Activated CD8-positive, alpha-beta memory T cell treated with anti-CD3 and anti-CD28 coated beads, Interleukin-2, amount 10 ng/mL, durations not matched to agents 7 days and 5 days (primary cell): ENCODE measurements at places on chromosomes 3 and 15. TPM values are rescaled to one million over a fixed set of nuclear protein-coding genes. Genes with fewer than 3 reads are reported as not detected.

DNA sequence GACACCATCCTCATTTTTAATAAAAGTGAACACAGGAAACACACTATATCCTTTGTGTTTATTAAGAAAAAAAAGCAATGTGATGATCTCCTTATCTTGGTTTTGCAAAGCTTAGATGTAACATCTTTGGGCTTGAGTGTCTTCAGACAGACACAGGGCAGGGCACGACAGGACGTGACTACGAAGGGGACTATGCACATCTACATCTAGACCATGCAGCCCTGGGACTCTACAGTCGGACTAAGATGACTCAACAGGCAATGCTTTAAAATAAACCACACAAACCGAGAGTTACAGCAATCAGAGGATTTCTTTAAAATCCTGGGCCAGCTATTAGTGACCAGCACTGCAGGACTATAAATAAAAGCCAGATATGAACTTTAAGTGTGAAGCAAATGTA lies 22.8 kb upstream of the TM2D3 start:
- H3K27me3 ChIP-seq = no peaks in the 10 kb centered on the region
- peaks cover 22% of the 10 kb centered on the region for H3K36me3 ChIP-seq
- H3K27ac ChIP-seq = no peak overlapping the region

GRCh38 chr15:34620142-34620541 lies 36.7 kb upstream of the GOLGA8B start:
- no peak for DNase-seq
- no peaks in the 10 kb centered on the region for H3K36me3 ChIP-seq
- no peak overlapping the region for H3K27ac ChIP-seq
- peaks cover 2% of the 10 kb centered on the region for H3K4me1 ChIP-seq
- peaks cover 59% of the 10 kb centered on the region for H3K27me3 ChIP-seq

- H3K27me3 ChIP-seq = peaks cover 23% of the 10 kb centered on the region
- no peak overlapping the region for H3K4me3 ChIP-seq
- H3K27ac ChIP-seq = no peak overlapping the region
- H3K4me1 ChIP-seq = no peaks in the 10 kb centered on the region
- no peaks in the 10 kb centered on the region for H3K36me3 ChIP-seq
- DNase-seq = no peak
Observed at GRCh38 chr15:62994975-62995681, 47.4 kb upstream of the TPM1 start.

- H3K27ac ChIP-seq = no peak overlapping the region
- H3K4me3 ChIP-seq = no peak overlapping the region
- H3K36me3 ChIP-seq = peaks cover 13% of the 10 kb centered on the region
Observed at GRCh38 chr3:48877671-48878070, 21.0 kb downstream of the SLC25A20 start.

DNA sequence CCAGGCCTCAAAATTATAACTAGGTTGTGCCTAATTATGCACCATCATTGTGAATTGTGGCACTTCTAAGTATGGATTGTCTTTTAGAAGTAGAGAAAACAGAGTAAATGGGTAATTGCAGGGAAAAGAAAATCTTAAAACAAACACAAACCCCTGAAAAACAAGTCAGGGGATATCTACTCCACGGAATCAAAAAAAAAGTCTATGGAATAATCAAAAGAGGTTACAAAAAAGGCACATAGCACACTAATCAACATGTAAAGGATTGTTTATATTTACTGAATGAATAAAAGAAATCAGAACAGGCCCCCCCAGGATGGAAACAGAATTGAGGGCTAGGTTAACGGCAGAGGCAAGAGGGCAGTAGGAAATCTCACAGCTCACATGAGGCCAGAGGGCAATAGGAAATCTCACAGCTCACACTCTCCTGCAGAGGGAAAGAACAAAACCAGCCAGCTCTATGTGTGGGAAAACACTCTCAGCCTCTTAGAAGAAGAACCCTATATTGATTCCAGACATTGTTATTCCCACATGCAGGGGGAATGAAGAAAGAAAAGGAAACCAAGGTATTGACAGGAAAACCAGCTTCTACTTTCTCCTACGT lies 72.7 kb upstream of the FNDC3B start:
- H3K36me3 ChIP-seq = peaks cover 2% of the 10 kb centered on the region
- H3K4me3 ChIP-seq = no peak overlapping the region
- DNase-seq = no peak

DNA sequence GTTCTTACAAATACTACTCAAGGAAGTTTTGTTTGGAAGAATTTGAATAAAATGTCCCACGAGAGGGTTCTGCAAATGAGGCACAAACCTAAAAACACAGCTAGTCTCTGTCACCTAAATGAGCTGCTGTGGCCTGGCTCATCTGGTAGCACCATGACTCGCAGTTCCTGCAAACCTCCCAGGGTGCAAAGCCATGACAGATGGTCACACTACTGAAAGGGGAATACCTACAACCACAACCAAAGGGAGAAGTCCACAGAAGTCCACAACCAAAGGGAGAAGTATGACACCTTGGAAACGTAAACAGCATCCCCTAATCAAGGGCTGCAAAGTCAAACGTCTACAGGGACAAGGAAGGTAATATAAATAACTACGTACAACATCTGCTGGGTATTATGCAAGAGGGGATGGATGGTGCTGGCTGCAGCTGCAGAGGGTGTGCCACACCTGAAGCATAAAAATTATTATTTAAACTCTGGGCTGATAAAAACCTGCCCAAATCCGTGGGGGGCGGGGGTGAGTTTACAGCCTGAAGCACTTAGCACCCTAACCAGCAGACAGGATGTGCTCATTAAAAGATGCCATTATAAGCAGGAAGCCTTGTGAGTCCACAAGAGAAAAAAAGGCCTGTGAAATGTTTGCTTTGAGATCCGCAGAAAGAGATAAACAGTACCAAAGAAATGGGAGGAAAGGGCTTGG lies 184.0 kb downstream of the MAGI1 start:
- no peak overlapping the region for H3K27ac ChIP-seq
- H3K4me3 ChIP-seq = no peak overlapping the region

GRCh38 chr3:131036986-131037385 lies 10.3 kb downstream of the NEK11 start:
- H3K36me3 ChIP-seq = peaks cover 3% of the 10 kb centered on the region
- H3K27me3 ChIP-seq = no peaks in the 10 kb centered on the region
- no peak for DNase-seq

DNA sequence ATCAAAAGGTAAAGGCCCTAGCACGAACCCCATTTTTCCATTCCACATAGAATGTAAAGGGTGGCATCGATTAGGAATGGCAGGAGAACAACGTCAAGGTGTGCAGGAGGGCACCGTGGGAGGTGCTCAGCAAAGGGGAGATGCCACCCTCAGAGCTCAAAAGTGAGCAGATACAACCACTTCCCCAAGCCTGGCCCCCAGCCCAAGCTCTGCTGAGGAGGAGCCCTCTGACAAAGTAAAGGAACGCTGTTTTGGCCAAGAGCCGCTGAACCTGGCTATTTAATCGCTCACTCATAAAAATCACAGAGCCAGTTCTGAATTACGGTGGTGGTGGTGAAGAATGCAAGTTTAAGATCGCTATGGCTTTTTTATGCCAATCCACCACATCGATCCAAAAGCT lies 12.4 kb downstream of the GNB5 start:
- H3K4me3 ChIP-seq = peak overlapping the region; percentile 82
- peaks cover 38% of the 10 kb centered on the region for H3K4me1 ChIP-seq
- H3K36me3 ChIP-seq = no peaks in the 10 kb centered on the region
- no peaks in the 10 kb centered on the region for H3K27me3 ChIP-seq
- peak overlapping the region; percentile 95 for H3K27ac ChIP-seq
- DNase-seq = no peak

- no peak overlapping the region for H3K4me3 ChIP-seq
- no peaks in the 10 kb centered on the region for H3K36me3 ChIP-seq
- H3K27me3 ChIP-seq = no peaks in the 10 kb centered on the region
- DNase-seq = no peak
- H3K4me1 ChIP-seq = no peaks in the 10 kb centered on the region
Observed at GRCh38 chr3:24773798-24774197, 279.1 kb upstream of the THRB start.

DNA sequence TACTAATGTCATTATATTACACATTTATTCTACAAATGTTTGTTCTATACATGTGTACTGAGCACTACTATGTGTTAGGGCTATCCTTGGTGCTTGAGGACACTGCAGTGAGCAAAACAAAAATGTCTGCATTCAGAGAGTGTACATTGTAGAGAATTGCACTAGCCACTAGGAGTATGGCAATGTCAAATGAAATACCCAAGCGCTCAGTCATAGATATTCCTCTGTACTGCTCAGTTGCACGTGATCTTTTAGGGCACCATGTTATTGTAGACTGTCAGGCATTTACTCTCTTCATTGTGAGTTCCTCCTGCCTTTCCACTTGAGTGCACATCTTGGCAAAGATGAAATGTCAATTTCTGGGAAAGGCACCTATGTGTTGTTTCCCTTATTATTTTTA lies 36.8 kb downstream of the FNDC3B start:
- no peak for DNase-seq
- H3K27me3 ChIP-seq = no peaks in the 10 kb centered on the region
- peaks cover 10% of the 10 kb centered on the region for H3K36me3 ChIP-seq

DNA sequence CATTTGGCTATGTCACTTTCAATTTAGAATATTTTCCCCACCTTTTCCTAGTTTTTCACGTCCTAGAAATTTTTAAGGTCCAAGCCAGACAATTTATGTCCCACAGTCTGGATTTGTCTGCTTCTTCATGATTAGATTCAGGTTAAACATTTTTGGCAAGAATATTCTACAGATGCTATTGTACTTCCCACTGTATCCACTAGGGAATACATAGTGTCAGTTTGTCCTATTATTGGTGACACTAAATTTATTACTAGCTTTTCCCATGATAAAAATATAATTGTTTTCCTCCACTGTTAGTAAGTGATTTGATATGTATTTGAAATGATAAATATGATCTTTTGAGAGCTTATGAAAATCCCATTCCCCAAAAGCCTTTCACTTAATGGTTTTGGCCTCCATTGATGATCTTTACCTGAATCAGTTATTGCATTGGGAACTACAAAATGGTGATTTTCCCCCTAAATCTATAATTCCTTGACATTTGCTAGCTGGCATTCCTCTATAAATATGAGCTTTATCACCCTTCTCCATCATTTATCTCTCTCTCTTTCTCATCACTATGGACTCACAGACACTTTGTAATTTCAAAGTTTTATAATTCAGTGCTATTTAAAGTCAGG lies 8.3 kb downstream of the ARL14 start:
- H3K27ac ChIP-seq = no peak overlapping the region
- H3K4me1 ChIP-seq = no peaks in the 10 kb centered on the region

DNA sequence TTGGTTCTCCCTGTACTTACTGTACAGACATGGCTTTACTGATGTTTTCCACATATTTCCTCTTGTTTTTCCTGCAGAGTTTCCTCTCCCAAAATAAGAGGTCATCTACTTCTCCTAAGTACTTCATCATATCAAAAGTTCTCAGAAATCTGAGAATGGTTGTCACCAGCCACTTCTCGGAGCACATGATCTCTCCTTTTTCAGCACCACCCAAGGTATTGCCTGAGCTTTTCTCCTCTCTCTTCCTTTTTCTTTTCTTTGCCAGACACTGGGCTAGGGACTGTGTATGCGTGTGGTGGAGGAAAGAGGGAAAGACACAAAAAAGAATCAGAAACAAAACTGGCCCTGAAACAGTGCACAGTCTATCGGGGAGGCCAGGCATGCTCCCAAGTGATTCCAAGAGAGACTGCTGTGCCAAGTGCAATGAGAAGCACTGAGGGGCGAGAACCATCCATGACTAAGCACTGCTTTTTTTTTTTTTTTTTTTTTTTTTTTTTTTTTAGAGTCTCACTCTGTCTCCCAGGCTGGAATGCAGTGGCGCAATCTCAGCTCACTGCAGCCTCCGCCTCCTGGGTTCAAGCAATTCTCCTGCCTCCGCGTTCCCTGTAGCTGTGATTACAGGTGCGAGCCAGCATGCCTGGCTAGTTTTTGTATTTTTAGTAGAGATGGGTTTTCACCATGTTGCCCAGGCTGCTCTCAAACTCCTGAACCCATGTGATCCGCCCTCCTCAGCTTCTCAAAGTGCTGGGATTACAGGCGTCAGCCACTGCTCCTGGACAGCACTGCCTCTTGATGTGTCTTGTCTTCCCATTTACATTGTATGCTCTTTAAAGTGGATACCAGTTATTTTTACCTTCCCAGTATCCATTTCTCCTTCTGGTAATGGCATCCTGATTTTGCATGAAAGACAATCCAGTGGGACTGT lies 194.0 kb upstream of the FEZF2 start:
- H3K4me1 ChIP-seq = no peaks in the 10 kb centered on the region
- no peaks in the 10 kb centered on the region for H3K27me3 ChIP-seq
- DNase-seq = no peak
- H3K36me3 ChIP-seq = no peaks in the 10 kb centered on the region

DNA sequence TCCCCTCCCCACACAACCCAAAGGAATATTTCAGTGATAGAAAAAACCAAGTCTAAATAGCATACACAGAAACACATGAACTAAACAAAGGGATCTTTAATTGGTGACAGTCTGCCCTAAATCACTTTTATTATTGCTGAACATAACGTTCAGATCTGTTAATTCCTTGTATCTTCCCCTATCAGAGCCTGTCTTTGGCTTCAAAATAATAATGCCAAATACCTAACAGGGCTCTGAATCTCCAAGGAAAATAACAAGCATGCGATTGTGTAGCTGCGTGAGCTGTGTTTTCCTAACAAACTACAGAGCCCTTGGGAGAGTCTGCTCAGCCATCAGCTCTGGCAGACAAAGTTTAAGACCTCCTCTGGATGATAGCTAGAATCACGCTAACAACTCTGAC lies 1010.1 kb downstream of the ROBO1 start:
- no peaks in the 10 kb centered on the region for H3K27me3 ChIP-seq
- no peaks in the 10 kb centered on the region for H3K36me3 ChIP-seq
- no peak overlapping the region for H3K4me3 ChIP-seq
- H3K27ac ChIP-seq = no peak overlapping the region

DNA sequence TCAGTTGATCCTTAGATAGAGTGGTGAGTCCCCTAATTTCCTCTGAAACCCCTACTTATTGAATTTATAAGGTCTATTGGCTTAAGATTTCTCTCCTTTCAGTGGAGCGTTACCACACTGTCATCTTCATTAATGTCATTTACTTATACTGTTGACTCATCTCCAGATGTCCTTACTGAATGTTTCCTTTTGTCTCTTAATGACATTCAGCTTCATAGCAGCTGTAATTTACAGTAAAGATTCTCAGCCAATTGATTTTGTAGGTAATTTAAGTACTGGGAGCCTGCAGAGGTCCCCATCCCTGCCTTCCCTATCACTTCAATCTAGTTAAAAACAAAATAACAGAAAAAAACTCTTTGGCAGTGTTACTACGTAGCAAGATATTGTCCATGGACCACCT lies 18.8 kb downstream of the STX19 start:
- DNase-seq = no peak
- no peak overlapping the region for H3K4me3 ChIP-seq
- H3K36me3 ChIP-seq = peaks cover 38% of the 10 kb centered on the region
- no peak overlapping the region for H3K27ac ChIP-seq

- H3K36me3 ChIP-seq = peaks cover 47% of the 10 kb centered on the region
- peak overlapping the region; percentile 77 for H3K27ac ChIP-seq
- DNase-seq = no peak
- H3K4me3 ChIP-seq = peak overlapping the region; percentile 87
- H3K4me1 ChIP-seq = peaks cover 70% of the 10 kb centered on the region
Observed at GRCh38 chr3:141403576-141403975, 35.3 kb downstream of the ZBTB38 start.

The LRCH3 gene
- total RNA-seq = 62.6 TPM

The TFG gene
- total RNA-seq = 44.0 TPM

The SH3BP5 gene
- total RNA-seq = 30.3 TPM

The BSN gene
- 0.12 TPM for total RNA-seq

The GP5 gene
- 0.53 TPM for total RNA-seq

The ADAMTSL3 gene
- not detected for total RNA-seq

The AMIGO3 gene
- 0.19 TPM for total RNA-seq

The GABRR3 gene
- total RNA-seq = not detected

The AGBL1 gene
- total RNA-seq = not detected

The IL5RA gene
- not detected for total RNA-seq

The AADAC gene
- not detected for total RNA-seq
